ENCODE measurements at places on chromosomes 2 and 18.

DNA sequence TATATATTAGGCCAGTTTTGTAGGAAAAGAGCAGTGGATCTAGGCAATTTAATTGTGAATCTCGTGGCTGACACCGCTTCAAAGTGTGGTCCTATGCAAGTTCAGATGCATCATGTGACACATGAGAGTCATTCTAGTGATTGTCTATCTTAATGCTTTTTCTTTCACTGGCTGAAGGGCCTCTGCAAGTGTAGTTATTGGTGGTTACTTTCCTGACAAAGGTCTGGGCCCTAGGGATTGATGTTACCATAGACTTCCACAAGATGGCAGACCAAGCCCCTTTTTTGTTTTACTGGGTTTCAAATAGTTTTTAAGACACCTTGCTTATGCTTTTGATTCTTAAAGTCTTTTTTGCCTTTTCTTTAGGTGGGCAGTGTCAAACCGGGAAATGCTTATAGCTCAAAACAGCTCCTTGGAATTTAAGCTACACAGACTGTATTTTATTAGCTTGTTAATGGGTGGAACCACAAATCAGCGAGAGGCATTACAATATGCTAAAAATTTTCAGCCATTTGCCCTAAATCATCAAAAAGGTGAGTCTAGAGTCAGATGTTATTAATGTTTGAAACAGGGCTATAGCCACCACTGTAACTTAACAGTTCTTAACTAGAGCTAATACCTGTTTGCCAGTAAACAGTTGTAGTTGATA, 25.9 kb downstream of the CD8A start:
- DNase-seq: peak; percentile 62

DNA sequence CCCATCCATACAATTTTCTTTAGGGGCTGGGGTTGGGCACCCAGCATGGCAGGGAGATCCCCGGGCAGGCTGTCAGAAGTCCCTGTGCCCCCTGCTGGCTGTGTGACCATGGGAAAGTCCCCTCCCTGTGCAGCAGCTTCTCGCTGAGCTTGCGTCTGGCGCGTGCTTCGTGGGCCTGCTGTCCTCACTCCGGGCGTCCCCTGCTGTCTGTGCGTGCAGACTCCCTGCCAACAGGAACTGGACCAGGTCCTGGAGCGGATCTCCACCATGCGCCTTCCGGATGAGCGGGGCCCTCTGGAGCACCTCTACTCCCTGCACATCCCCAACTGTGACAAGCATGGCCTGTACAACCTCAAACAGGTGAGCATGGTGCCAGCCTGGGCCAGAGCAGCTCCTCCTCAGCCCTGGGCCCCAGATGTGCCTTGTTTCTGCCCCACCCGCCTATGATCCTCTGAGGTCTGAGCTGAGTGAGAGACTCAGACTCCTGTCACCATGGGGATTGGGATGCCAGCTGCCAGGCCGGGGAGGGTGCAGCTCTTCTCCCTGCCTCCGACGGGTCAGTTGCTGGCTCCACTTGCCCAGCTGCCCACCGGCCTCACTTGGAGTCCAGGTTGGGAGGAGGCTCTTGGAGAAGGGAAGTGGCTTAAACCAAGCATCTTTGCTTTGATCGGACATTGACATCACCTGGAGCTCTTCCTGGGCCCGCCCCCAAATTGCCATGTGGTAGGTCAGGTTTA, 28.6 kb downstream of the IGFBP2 start:
- DNase-seq: no peak

DNA sequence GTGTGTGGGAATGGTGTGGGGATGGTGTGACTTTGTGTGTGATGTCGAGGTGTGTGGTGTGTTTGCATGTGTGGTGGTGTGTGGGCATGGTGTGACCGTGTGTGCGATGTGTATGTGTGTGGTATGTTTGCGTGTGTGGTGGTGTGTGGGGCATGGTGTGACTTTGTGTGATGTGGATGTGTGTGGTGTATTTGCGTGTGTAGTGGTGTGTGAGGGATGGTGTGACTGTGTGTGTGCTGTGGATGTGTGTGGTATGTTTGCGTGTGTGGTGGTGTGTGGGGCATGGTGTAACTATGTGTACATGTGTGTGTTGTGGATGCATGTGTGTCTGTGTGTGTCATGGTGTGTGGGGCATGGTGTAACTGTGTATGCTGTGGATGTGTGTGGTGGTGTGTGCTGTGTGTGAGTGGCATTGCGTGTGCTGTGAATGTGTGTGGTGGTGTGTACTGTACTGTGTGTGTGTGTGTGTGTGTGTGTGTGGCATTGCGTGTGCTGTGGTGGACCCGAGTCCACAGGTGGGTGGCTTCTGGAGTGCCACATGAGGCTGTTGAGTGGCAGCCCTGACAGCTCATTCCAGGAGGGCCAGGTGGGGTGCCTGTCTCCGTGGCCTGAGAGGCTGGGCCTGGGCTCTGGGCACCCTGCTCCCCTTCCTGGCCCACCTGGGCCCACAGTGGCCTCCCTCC, 14.7 kb downstream of the ODC1 start:
- DNase-seq: no peak

DNA sequence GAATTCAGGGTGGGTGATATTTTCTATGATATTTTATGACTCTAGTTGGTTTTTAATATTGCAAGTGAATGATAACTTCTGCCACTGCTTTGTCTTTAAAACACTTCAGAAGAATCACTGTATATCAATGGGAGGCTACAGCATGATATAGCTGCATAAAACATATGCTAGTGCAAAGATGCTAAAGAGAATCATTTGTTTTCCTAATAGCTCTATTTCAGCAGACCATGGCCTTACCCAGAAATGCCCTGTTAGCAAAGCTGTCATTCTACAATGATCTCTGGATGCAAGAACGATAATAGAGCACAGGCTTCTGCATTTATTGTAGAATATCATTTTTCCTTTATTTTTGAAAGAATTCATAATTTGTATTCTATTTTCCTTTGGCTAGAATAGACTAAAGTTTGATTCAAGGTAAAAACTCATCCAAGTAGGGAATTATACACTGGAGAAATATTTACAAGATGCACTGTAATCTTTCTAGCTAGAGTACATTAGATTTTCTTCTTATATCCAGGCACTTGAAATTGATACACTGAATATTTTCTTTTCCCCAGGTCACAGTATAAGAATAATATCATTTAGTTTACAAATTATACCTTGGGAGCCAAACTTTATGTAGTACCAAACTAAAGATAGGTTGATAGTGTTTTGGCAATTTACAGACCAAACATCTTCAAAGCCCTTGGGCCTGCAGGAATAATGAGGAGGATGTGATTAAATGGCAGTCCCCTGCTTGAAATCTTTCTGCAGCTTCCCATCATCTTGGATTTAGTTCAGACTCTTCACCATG, 252.6 kb upstream of the LINC00305 start:
- no peak for DNase-seq

DNA sequence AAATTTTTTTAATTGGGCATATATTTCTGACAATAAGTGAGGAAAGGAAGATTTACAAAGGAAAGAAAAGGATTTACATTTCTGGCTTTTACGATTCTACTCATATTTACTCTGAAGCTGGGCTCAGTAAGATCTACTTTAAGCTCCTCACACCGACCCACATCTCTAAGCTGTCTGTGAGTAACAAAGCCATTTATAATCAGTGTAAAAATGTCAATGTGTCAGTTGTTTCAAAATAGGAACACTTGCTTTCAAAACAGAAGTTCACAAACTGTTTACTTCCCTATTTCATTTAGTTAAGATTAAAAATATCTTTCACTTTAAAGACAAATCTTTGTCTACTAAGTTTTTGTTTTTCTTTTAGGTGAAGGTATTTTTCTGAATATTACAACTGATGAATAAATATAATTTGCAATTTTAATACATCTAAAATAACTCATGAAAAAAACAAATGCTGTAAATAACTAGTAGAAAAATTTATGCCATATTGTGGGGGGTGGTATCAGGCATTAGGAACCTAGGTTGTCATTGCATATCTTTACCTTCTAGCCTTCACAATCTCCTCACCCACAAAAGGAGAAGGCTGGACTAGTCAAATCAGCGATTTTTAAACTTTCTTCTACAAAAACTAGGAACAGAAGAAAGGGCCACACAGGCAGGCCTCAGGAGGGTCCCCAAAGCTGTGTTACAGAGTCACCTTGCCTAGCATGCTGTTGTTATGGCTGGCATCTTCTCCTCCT, 64.5 kb downstream of the TMEM131 start:
- DNase-seq: no peak

DNA sequence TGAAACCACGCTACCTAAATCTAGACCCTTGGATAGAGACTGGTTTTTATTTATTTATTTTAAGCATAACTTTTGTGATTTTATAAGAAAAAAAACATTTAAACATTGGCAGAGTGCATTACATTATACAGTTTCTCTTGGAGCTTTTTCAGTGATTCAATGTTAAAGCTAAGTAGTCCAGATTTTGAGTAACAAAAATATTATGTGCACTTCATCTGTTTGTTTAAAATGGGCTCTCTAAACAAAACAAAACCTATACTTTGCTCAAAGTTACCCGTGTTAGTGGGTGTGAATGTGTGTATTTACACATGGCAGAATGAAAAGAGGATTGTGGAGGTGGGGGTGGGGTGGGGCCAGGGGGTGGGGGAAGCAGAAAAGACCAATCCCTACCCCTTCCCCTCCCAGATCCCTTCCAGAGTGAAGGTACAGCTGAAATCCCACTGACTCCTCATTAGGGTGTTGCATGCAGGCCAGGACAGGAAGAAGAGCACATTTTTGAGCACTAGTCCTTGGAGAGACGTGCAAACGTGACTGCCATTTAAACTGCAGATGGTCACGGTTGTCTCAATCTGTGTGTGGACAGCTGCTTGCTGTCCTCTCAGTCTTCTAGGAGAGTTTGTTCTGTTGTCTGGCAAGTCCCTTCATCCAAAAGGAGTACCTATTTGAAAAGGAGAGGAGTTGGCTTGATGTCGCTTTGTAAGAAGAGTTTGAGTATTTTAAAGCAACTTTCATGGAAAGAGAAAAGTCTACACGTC, 303.0 kb downstream of the ICOS start:
- no peak for DNase-seq

- DNase-seq: no peak
Measured at GRCh38 chr2:239278361-239278760, 122.5 kb downstream of the HDAC4 start.

- DNase-seq: no peak
Measured at GRCh38 chr18:48609820-48610815, 71.3 kb downstream of the CTIF start.

GRCh38 chr2:85753525-85754312, at the start of gene ATOH8:
ATOH8 (plus strand) TSS chr2:85753991; CDS start chr2:85754190, 199 bp downstream.
- DNase-seq: peak; percentile 24

GRCh38 chr18:2971741-2972552, 41.0 kb downstream of the LPIN2 start:
- DNase-seq: peak; percentile 61

- DNase-seq: no peak
Measured at GRCh38 chr18:50042611-50043010, 152.3 kb downstream of the MYO5B start.

DNA sequence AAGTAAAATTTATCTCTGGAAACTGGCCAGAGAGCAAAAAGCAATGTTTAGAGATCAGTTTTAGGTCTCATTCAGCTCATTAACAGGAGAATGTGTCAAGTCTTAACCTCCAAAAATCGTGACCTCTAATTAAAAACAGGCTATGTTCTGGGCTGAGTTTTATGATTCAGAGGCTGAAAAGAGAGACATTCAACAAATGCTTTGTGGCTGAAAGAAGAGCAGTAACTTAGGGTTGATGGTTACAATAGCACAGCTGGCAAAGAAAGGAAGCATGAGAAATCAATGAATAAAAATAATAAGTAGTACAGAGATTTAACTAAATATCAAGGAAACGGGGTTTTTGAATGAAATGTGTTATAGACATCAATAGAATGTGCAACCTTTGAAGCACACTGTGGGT, 13.1 kb downstream of the TGIF1 start:
- no peak for DNase-seq

- DNase-seq: no peak
Measured at GRCh38 chr2:232288489-232289030, 90.0 kb upstream of the ALPP start.

GRCh38 chr2:127413782-127414637, 4.2 kb upstream of the PROC start:
- no peak for DNase-seq

DNA sequence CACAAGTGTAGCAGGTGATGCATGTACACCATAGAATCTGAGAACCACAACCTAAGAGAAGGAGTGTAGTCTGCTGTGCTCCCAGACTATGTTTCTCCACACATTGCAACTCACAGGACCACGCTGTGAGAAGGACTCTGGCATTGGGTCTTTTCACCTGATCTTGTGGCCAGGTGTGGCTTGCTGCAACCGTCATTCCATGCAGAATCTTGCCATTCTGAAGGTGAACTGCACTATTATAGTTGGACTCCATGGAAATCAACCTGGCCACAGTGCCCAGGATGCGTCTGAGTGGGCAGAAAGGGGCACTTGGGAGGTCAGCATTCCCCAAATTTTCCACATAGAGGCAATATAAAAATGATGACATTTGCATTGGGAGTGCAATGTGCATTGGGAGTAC, 122.2 kb downstream of the CAPN13 start:
- no peak for DNase-seq

GRCh38 chr2:99890568-99891427, 251.6 kb downstream of the AFF3 start:
- DNase-seq: no peak

- no peak for DNase-seq
Measured at GRCh38 chr18:40555914-40556313, 1399.1 kb upstream of the PIK3C3 start.

- DNase-seq: no peak
Measured at GRCh38 chr2:5057891-5058351, 634.3 kb upstream of the SOX11 start.

DNA sequence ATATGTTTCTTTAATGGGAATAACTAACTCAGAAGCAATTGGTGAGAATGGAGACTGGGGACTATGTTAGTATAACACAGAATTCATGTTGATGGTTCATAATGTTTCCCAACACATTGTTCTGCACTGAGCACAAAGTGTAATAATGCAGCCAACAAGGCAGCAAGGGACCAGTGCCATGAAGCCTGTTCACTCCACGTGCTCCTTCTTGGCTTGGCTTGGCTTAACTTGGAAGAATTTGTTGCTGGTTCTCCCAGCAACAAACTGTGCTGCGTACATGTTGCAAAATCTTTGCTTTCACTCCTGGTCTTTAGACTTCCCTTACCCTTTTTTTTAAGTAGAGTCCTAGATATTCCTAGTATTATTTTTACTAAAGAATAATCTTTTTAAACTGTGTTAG, 129.7 kb downstream of the MAP3K20 start:
- no peak for DNase-seq

- peak; percentile 20 for DNase-seq
Measured at GRCh38 chr2:37005118-37005868, 39.0 kb upstream of the STRN start.

DNA sequence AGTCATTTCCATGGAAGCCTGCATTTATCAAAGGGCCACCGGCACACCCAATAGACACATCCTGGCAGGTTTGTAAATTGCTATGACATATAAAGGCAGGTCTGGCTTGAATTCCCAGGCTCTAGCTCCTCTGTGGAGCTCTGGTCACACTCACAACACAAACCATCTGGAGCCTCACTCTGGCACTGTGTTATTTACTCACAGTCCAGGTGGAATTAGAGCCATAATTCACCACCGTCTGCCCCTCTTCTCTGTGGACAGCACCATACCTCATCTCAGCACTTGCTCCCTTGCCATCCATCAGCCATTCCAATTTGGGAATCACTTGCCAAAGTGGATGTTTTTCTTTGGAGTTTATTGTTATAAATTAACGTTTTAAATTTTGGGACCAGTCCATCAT, 84.3 kb upstream of the OSR1 start:
- DNase-seq: no peak

Data from stimulated activated naive CD8-positive, alpha-beta T cell treated with anti-CD3 and anti-CD28 coated beads, Interleukin-15, amount 100 ng/mL, for 72 hours (primary cell).